ENCODE measurements at places on chromosomes 1 and 21. TPM values are rescaled to one million over a fixed set of nuclear protein-coding genes. Genes with fewer than 3 reads are reported as not detected.

The CACYBP gene
- total RNA-seq = 177 TPM

The C1orf87 gene
- not detected for total RNA-seq

The HIVEP3 gene
- total RNA-seq = 10.7 TPM

The MRPL9 gene
- 87.4 TPM for total RNA-seq

The SDE2 gene
- 18.5 TPM for total RNA-seq

The KISS1 gene
- total RNA-seq = not detected

The KMO gene
- 0.25 TPM for total RNA-seq

The HSPA6 gene
- total RNA-seq = 1.4 TPM

The S100A9 gene
- 4.5 TPM for total RNA-seq

The ADGRL2 gene
- total RNA-seq = not detected

The TTC34 gene
- 2.8 TPM for total RNA-seq

The OPRD1 gene
- not detected for total RNA-seq

The KRTAP23-1 gene
- not detected for total RNA-seq

The CD244 gene
- total RNA-seq = 6.0 TPM
